ENCODE measurements at places on chromosomes 7 and 10.
A peak's percentile ranks its signal among the peaks of the same experiment; 100 is the strongest.

GRCh38 chr10:13491747-13492360 is 37.0 kb downstream of the BEND7 start:
- DNase-seq, result no peak

DNA sequence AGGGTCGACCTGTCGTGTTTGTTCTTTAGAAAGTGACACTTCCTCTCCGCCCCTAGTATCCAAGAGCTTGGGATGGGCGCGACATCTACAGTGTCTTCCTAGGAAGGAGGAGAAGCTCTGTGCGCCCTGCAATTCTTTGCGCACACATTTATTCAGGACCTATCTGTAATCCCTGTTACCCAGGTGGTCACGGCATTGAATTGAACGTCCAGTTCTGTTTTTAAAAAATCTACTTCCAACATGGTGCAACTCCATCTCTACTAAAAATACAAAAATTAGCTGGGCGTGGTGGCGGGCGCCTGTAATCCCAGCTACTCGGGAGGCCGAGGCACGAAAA is 606 bp upstream of the LAMB1 start:
- no peak for DNase-seq

DNA sequence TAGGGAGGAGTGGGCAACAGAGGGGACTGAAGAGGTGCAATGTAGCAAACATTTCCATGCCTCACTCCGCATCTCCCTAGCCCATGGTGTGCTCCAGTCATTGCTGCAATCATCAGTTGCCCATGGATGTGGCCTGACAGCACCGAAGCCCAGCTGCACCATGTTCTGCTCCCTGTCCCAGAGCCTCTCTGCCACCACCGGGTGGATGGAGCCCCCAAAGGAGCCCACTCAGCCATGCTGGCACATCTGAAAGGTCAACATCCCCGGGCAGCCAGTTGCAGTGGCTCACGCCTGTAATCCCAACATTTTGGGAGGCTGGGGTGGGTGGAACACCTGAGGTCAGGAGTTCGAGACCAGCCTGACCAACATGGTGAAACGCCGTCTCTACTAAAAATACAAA is 336.4 kb upstream of the ZMIZ1 start:
- no peak for DNase-seq

GRCh38 chr7:140214075-140214684 is 37.4 kb upstream of the KDM7A start:
- DNase-seq, result peak; percentile 68

- no peak for DNase-seq
These were observed 3.5 kb upstream of the GDF2 start for GRCh38 chr10:47318706-47319105.

- DNase-seq, result no peak
These were observed 11.6 kb downstream of the AOC1 start for GRCh38 chr7:150863946-150864345.

DNA sequence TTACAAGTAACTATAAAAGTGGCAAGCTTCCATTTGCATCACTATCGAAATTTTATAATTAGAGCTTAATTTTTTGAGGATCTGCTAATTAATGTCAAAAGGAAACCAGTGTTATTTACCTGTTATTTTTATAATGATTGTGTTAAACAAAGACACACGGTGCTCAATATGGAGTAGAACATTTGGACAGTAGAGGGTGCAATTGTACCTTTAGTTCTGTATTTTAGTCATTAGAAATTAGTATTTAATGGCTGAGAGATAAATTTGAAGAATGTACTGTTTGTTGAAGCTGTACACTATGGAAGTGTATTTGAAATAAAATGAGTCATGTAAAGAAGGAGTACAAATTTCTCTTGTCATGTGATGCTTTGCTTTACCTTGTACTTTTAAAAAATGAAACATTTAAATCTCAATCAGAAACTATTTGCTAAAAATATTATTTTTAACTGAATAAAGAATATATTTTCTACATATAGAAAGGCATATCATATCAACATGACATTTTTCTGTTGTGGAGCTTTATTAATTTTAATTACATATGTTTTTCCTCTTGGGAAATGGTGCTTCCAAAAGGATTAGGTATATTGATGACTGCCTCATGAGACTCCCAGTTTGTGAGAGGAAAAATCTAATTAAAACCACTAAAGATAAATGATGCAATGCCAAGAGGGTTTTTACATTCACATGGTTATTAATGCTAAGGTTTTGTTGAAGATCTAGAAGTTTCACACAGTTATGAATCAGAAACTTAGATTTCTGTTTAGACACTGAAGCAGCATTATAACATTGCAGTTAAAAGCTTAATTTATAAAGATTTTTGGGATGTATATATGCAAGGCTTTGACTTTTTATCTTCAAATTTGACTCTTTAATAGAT is 10.4 kb upstream of the PRKG1 start:
- DNase-seq, result peak; percentile 79

DNA sequence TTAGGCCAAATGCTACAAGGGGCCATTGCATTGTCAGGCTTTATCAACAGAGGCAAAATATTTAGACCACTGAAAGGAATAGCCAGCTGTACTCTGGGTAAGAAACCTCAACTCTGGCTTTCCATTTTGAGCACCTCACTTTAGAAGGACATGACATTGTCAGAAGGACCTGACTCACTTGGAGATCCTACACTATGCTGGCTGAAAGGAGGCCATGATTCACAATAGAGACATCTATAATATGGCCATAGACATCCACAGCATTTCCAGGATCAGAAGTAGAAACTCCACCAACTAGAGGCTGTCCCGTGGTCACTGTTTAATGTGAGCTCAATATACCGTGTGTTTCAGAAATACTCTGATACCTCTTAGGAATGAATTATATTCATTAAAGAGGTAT is 140.9 kb downstream of the BTAF1 start:
- DNase-seq, result no peak

DNA sequence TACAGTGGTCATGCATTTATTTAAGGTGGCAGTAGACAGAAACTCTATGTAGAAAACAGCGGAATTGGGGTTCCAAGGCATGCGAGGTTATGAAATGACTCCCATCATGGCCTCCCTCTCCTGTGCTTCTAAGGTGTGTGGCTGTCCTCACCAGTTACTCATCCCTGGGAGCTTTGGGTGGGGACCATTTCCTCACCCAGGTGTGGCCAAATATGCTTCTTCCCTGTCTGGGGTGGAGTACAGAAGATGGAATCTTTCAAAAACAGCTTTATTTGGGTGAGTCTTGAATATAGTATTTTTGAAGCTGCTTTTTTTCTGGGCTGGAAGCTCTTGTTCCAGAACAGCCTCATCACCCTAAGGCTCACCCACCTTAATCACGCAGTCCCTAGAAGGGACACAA is 139.0 kb downstream of the NRF1 start:
- no peak for DNase-seq

DNA sequence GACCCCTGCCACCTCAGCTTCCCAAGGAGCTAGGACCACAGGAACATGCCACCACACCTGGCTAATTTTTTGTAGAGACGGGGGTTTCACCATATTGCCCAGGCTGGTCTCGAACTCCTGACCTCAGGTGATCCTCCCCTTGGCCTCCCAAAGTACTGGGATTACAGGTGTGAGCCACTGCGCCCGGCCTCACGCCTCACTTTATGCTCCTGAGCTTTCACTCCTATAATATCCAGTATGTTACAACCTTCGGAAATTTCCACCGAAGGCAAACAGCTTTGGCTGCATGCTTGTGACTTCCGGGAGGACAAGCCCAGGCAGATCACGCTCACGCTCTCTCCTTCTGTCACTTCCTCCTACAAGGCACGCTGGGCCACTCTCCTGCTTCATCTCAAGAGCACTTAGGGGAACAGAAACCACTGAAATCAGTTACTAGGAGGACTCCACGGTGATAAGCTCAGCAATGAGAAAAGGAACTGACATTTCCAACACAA is 4.4 kb upstream of the MAD1L1 start:
- no peak for DNase-seq

All from fibroblast of the aortic adventitia (primary cell).